ENCODE measurements at places on chromosomes 2 and 18.

DNA sequence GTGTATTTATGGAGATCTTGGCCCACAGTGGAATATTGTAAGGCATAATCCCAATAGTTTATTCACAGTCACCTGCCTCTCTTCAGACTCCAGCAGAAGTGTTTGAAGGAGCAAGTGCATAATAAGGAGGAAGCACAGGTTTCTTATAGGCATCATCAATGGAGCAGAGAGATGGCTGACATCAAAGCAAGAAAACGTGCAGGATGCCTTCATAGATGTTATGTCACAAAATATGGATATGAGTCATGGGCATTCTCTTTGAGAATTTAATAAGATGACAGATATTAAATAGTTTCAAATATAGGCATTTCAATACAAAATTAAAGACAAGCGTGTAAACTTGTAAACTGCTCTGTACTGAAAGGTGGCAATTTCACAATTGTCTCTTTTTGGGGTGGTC lies 4.0 kb upstream of the RND3 start:
- no peak for DNase-seq

GRCh38 chr2:239400596-239401066 lies at the start of gene HDAC4:
HDAC4 (minus strand) TSS chr2:239401020; CDS start chr2:239352699, 48,321 bp downstream.
- DNase-seq = no peak

- no peak for DNase-seq
Observed at GRCh38 chr2:98828793-98829371, 98.0 kb upstream of the MGAT4A start.

DNA sequence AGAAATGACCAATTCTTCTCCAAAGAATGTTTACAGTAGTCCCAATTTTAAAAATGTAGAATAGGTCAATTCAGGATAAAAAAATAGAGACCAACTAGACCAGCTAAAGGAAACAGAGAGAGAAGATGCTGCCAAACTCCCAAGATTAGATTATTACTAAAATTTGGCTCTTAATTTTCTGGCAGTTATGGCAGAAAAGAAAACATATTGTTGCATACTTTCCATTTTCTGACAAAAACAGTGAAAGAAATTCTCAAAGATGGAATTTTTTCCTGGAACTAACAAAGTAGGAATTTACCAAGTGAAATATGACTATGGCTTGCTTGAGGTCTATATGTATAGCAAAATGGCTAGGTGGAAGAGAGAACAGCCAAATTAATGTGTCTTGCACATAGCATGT lies 138.3 kb upstream of the STK17B start:
- no peak for DNase-seq

DNA sequence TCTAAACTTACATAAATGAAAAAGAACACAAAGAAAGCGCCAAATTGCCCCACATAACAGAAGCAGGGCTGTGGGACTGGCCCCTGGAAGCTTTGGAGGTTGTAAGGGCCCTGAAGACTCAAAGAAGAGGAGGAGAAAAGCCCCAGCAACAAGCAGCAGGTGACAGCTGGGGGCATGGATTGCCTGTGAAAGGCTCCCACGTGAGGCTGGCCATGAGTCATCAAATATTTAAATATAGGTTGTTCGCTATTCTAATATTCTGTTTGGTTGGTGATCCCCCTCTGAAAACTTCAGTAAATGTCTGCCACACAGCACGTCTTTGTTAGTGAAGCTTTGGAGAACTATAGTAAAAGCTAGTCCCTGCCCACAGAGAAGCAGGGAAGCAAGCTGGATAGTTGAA lies 132.4 kb downstream of the MREG start:
- DNase-seq = no peak

DNA sequence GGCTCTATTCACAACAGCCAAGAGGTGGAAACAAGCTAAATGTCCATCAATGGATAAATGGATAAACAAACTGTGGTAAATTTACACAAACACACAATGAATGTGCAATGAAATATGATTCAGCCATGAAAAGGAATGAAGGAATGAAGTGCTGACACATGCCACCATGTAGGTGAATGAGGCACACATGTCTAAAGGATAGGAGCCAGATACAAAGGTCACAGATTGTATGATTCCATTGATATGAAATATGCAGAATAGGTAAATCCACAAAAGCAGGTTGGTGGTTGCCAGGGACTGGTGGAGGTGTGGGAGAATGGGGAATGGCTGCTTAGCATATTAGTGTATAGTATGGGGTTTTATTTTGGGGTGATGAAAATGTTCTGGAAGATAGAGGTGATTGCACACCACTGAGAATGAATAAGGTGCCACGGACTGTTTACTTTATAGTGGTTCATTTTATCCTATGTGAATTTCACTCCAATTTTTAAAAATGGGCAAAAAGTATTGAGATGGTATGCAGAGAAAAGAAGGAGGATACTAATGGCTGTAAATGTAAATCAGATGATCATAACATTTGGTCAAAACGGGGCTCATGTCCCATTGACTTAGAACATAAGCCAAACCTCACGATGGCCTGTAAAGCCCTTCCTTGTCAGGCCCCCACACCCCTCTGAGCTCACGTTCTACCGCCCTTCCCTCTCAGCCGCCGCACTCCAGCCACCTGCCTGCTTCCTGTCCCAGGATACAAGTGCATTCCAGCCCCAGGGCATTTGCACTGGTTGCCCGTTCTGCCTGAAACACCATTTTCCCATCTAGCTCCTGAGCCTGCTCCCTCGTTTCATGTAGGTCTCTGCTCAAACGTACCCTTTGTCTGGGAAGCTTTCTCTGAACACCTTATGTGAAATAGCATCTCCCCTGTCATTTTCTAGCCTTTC lies 165.5 kb downstream of the DDX1 start:
- DNase-seq = no peak

GRCh38 chr2:188293601-188294351 lies 2.1 kb downstream of the GULP1 start:
- DNase-seq = no peak

Measured in stimulated activated CD8-positive, alpha-beta memory T cell treated with anti-CD3 and anti-CD28 coated beads, Interleukin-2, amount 100 ng/mL, for 1 hour (primary cell).